Fibroblast of skin of back (primary cell): ENCODE measurements at places on chromosomes 5 and 9.

GRCh38 chr5:68458416-68459021, 243.0 kb downstream of the PIK3R1 start:
- DNase-seq = no peak

DNA sequence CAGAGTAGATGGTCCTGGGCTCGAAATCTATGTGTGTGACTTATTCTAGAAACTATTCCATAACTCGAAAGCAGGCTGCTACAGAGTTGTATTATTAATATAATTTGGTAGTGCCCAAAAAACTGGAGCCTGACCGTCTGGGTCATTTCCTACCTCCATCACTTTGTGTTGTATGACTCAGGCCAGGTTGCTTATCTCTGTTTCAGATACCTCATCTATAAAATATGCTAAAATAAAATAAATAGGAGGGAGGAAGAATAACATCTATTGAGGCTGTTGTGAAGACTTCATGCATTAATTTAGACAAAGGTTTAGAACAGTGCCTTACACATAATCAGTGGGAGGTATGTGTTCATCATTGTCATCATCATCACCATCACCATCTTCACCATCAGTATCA, 57.7 kb downstream of the PDE4D start:
- DNase-seq = no peak

DNA sequence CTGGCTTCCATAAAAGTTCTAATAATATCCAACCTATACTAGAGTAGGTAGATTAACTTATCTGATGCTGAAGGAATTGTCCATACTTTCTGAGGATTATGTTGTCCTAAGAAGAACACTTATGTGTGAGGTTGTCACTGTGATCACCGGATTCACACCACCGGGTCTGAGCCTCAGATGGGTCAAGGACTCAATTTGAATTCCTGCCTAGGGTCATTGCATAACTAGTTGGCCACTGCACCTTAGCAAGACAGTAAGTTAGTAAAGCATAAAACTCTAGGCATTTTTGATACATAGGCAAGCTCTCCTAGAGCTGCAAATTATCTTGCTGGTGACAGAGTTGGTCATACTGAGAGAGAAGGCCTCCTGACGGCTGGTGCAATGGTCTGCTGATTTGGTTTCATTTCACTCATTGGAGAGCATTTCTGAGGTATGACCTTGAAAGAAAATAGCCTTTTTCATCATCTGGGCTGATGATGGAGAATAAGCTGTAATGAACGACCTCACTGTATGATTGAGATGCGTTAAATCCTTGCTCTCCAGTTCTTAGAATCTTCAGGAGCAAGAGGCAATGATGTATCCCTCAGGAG, 72.0 kb upstream of the CKMT2 start:
- no peak for DNase-seq

- no peak for DNase-seq
These were observed 34.7 kb downstream of the LHX3 start for GRCh38 chr9:136170006-136170901.

DNA sequence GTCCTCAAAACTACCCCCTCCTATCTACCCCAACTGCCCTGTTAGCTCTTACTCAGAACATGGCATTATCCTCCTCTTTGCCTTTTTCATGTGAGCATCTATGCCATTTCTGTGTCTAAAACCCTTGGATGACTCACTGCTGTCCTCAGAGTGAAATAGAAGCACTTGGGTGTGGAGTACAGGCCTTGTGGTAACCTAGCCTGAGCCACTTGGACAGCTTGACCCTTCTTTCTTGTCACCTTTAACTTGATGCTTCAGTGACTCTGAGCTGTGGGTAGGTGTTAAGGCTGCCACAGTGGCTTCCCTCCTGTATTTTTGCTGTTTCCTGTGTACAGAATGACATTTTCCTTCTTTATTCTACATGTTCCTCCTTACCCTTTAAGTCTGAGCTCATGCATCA, 391.4 kb downstream of the SH3GL2 start:
- DNase-seq = no peak
